ENCODE measurements at places on chromosomes 7 and 10.

- DNase-seq = no peak
Measured at GRCh38 chr7:105766421-105767073, 109.9 kb downstream of the ATXN7L1 start.

DNA sequence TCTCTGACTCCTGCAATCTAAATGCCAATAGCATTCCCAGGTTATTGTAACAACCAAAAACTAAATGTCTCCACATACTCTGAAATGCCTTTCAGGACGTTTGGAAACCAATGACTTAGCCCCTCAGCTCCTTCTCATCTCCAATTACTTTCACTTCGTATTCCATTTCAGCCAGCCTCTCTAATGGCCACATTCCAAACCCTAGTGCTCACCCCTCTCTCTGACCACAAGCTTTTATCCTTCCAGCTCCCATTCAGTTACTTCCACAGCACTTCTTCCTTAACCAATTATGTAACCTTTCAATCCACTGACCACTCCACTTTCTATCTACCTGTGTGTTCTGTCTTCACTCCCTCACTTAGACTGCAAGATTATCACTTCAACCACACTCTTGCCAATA is 4.3 kb downstream of the NOC3L start:
- DNase-seq = no peak

- DNase-seq = no peak
Measured at GRCh38 chr10:78508955-78509748, 475.5 kb downstream of the RPS24 start.

- DNase-seq = no peak
Measured at GRCh38 chr10:60425392-60426110, 35.9 kb upstream of the ANK3 start.

DNA sequence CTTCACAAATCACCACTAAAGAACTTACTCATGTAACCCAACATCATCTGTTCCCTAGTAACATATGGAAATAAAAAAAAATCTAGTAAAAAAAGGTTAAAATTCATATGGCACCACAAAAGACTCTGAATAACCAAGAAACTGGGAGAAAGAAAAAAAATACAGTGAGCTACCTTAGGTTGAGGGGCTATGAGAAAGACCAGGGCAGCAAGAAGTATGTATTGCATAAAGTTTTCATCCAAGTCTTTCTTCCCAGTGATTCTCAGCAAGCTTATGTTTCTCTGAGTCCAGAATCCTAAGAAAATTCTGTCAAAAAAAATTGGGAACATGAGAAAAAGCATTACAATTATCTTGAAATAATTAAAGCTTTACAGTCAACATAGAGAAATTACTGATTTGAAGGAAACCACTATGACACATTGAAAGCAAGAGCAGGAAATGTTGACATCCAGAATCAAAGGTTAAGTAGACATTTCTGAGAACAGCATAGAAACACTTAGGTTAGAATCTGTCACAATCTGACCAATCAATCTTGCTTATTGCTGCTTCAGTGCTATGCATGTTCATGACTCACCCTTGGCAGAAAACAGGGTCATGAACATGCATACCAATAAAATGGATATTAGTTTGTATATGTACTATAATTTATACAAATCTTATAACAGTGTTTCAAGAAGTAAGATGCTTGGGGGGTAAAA is 494.0 kb upstream of the POT1 start:
- no peak for DNase-seq

DNA sequence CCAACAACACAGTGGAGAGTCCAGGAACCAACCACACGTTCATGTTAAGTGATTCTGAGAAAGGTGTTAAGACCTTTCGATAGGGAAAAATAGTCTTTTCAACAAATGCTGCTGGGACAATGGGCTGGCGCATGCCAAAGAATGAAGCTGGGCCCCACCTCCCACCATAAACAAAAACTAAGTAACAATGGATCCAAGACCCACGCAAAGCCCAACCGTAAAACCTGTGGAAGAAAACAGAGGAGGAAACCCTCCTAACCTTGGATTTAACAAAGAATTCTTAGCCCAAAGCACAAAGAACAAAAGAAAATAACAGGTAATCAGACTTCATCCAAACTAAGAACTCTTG is 272.8 kb downstream of the ELFN1 start:
- no peak for DNase-seq

DNA sequence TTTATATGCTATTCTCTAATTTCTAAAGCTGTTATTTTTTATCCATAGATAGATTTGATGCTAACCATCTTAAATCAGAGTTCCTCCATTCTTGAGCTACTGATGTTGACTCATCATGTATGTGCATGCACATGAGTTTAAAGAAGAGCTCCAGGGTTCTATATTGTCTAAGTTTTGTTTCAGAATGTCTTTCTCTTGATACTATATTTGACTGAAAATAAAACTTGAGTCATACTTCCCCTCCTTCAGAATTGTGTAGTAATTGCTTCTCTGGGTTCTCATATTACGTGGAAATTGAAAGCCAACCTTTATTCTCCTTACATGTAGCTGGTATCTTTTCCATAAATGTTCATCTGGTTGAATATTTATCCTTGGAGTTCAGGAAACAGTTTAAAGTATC is 89.4 kb downstream of the LRRTM3 start:
- no peak for DNase-seq

GRCh38 chr10:98463976-98464754 is 17.4 kb upstream of the HPS1 start:
- DNase-seq = no peak

DNA sequence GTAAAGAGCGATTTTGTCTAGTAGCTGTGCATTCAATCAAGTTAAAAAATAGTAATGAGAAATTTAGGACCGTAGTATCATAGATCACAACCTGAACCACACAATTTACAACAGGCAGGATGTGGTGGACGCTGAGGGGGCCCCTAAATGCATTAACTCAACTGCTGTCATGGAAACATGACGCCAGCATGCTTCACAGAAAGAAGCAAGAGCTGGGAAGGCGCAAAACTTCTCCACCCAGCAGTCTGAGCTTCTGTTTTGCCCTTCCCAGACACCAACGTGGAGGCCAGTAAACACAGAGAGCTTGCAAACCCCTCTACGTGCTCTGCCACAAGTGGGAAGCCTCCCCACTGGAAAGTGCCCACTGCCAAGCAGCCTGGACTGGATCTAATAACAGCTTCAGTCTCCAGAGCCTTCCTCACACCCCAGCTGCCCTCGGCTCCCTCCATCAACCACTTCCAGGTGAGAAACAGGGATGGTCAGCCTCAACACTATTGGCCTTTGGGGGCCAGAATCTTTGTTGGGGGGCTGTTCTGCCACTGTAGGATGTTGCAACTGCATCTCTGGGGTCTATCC is 151.8 kb downstream of the SFMBT2 start:
- peak; percentile 72 for DNase-seq

GRCh38 chr7:138460649-138461607 is 869 bp downstream of the TRIM24 start:
- DNase-seq = peak; percentile 52

DNA sequence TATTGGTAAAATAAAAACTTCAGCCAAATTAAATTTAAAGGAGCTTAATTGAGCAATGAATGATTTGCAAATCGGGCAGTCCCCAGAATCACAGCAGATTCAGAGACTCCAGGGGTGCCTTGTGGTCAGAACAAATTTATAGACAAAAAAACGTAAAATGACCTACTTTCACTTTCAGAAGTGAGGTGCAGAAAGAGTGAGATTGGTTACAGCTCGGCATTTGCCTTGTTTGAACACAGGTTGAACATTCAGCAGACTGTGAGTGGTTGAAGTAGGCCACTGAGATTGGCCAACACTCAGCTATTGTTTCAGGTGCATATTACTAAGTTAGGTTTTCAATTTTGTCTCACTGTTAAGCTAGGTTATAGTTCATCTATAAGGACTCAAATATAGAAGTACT is 153.4 kb downstream of the BICC1 start:
- no peak for DNase-seq

DNA sequence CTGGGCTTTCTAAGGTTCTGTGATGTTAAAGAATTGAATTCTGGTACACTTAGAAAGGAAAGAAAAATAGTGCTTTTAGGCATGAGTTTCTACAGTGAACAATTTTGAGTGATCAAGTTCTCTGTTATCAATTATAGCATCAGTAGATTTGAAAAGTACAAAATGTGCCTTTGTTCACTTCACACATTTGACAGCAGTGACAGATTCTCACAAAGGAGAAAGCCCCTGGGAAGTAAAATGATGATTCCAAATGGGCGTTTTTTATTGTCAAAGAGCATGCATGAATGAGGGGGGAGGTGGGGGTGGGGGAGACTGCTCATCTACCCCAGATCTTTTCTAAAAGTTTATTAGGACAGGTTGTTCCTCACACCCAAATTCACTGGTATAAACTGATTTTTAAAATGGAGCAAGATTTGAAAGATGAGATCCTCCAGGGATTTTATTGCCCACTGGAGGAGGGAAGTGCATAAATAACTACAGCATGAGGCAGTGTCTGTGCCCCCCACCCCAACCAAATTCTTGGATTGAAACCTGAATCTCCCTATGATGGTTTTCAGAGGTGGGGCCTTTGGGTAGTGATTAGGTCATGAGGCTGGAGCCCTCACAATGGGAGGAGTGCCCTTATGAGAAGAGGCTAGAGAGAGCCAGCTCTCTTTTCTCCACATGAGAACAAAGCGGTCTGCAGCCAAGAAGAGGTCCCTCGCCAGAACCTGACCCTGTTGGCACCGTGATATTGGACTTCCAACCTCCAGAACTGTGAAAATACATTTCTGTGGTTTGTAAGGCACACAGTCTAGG is 79.5 kb downstream of the AOAH start:
- no peak for DNase-seq

GRCh38 chr10:3654496-3654895 is 130.5 kb downstream of the KLF6 start:
- DNase-seq = no peak

DNA sequence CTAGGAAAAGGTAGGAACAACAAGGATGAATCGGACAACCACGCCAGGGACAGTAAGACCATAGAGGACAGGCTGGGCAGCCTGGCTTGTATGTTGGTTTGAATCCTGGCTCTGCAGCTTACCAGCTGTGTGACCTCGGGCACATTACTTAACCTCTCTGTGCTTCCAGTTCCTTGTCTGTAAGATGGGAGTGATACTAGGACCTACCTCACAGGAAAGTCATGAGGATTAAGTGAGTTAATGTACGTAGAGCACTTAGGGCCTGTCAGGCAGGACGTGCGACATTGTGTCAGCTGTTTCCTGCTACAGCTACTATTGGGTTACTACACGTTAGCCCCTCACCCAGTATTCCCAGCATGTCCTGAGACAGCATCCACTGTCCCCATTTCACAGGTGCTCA is 32.1 kb downstream of the PLAC9 start:
- no peak for DNase-seq

- DNase-seq = no peak
Measured at GRCh38 chr10:34768972-34769330, 46.1 kb downstream of the PARD3 start.

DNA sequence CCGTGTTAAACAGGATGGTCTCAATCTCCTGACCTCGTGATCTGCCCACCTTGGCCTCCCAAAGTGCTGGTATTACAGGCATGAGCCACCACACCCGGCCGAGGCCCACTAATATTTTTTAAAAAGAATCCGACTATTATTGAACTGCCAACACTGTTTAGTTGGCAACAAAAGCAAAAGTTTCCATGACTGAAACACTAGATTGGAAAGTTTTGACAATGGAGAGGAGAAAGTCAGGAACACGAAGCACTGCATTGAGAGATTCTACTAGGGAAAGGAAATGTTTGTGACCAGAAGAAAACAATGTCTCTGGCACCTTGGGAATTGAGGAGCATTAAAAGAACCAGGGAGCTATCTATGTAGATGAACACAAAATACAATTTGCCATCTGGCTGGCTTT is 13.7 kb upstream of the PPP1R9A start:
- DNase-seq = no peak

DNA sequence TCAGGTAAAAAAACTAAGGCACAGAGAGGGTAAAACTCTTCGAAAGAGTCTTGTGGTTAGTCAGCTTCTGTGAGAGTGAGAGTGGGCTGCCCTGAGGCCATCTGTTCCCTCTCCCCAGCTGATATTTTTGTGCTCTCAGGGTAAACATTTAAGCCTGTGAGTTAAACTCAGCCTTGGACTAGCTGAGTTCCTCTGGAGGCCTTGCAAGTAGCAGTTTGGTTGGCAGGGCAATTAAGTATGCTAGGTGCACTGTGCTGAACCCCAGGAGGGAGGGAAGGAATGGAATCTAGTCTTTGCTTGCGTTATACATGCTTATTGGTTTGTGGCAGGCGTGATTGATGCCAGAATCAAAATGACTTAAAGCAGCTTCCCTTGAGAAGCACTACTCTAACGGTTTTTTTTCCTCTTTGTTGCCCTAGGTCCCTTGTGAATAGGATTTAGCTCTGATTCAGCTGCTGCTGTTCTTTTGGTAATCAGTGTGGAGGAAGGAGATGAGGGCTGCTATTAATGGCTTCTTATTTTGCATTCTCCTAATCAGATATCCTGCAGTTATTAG is 140.2 kb downstream of the AUTS2 start:
- DNase-seq = no peak
